ENCODE measurements at places on chromosomes 5 and 9. TPM values are rescaled to one million over a fixed set of nuclear protein-coding genes. Genes with fewer than 3 reads are reported as not detected.

CDC20B gene
- total RNA-seq: not detected

PCDHGC4 gene
- 3.5 TPM for total RNA-seq

ITK gene
- total RNA-seq: not detected

FBN2 gene
- 217 TPM for total RNA-seq

ZDHHC11B gene
- not detected for total RNA-seq

ANKRD18B gene
- 35.6 TPM for total RNA-seq

PCDHGC3 gene
- 69.3 TPM for total RNA-seq

TMEM252 gene
- not detected for total RNA-seq

IFNB1 gene
- 0.30 TPM for total RNA-seq

CSF1R gene
- total RNA-seq: 0.89 TPM
